Activated naive CD4-positive, alpha-beta T cell treated with anti-CD3 and anti-CD28 coated beads for 36 hours (primary cell): ENCODE measurements at places on chromosomes 6 and 20.

- DNase-seq: peak; percentile 24
Observed at GRCh38 chr6:138289739-138290138, 71.4 kb upstream of the PBOV1 start.

- DNase-seq: peak; percentile 27
Observed at GRCh38 chr20:49768204-49769047, 44.2 kb upstream of the SLC9A8 start.

DNA sequence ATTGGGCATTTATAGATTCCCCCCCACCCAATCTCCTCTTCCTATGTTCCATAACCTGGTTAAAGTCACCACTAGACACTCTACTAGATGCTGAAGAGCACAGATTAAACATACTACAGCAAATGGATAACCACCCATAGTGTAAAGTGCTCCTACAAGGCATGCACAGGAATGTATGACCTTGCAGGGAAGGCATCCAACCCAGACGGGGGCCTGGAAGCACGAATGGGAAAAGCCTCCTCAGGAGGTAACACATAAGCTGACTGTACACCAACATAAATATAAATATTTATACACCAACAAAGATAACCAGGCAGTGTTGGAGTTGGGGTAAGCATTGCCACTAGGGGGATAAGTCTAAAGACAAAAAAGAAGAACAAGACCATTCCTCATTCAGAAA, 691.7 kb downstream of the GRIK2 start:
- no peak for DNase-seq

DNA sequence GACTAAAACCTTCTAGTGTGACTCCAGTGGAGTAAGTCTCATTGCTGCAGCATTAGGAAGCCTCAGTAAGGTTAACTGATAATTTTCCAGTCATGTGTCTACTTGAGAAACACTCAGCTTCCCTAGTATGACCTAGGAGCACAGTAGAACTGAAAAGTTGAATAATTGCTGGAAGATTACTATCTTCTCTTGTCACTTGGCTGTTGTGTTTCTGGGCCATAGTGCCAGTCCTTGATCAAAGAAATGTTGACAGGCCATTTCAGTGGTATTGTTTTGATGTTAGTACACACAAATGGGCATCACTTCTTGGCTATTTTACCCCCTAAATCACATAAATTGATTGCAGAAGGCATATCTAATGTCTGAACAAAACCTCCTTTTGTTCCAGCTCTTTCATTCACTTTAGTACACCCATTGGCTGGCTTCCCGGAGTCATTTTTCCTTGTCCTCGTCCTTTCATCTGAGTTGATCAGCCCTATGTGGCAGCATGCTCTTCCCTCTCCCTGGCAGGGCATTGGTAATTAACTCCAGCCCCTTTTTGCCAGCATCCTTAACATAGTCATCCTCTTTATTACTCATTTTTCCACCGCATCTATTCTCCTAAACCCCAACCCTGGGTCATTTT, 6.0 kb downstream of the ENPP3 start:
- no peak for DNase-seq

DNA sequence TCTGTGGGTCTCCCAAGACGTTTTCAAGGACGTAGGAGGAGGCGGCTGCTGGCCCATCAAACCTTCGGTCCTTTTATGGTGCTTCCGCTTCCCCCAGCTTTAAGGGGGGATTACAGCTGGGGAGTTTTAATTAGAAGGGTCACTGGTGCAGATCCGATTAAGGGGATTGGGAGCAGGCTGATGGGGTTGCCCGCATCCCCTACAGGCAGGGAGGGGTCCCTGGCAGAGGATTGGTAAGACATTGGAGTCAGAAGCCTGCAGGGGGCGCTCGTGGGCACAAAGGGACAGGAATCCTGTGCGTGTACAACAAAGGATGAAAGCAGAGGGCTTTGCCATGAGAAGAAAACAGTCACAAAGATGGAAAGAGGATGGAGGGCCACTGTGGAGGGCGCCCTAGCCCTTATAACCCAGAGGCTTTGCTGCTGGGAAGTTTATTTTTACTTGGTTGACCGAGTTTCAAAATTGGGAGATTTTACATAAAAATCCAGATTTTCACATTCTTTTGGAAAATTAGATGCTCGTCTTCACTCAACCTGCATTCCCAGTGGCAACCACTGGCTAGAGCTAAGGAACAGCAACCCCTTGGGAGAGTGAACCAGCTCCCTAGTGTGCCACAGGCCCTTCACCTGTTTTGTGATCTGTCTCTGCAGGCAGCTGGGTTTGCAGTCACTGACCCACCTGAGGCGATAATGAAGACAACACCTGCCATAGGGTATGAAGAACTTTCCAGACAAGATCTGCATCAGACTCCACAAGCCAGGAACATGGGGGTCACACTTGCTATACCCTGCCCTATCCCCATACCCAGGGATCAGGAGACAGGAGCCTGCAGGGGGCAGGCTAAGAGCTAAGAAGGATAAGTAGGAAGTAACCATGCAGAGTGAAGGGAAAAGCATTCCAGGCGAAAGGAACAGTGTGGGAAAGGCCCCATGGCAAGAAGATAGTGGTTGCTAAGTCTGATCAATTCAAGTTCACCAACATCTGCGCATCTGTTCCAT, 97.7 kb downstream of the KCNB1 start:
- DNase-seq: peak; percentile 83

- DNase-seq: no peak
Observed at GRCh38 chr20:50624351-50625016, 66.9 kb downstream of the RIPOR3 start.

GRCh38 chr6:95682476-95682875, 105.1 kb downstream of the MANEA start:
- no peak for DNase-seq

DNA sequence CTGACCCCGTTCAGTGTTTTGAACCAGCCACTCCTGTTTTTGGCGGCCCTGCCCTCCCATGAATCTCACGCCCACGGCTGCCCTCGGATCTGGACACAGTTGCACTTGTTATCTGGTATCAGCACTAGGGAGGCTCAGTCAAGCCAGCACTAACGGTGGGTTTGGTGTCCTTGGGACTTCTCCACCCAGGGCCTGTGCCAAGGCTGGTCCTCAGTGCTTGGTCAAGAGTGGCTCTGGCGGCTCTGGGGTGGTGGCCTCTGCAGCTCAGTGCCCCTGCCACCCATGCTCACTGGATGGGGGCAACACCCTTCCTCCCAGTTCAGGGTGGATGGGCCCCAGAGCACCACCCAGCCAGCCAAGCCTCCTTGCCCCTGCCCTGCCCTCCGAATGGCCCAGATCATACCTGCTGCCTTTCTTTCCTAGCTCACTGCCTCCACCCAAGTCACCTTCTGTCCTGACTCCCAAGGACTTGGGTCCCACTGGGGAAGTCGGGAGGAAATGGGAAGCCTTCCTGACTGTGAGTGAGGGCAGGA, 54.7 kb downstream of the SSR1 start:
- DNase-seq: no peak
